ENCODE measurements at places on chromosomes 2 and 18. TPM values are rescaled to one million over a fixed set of nuclear protein-coding genes. Genes with fewer than 3 reads are reported as not detected.

CPO gene
- not detected for total RNA-seq

DNA sequence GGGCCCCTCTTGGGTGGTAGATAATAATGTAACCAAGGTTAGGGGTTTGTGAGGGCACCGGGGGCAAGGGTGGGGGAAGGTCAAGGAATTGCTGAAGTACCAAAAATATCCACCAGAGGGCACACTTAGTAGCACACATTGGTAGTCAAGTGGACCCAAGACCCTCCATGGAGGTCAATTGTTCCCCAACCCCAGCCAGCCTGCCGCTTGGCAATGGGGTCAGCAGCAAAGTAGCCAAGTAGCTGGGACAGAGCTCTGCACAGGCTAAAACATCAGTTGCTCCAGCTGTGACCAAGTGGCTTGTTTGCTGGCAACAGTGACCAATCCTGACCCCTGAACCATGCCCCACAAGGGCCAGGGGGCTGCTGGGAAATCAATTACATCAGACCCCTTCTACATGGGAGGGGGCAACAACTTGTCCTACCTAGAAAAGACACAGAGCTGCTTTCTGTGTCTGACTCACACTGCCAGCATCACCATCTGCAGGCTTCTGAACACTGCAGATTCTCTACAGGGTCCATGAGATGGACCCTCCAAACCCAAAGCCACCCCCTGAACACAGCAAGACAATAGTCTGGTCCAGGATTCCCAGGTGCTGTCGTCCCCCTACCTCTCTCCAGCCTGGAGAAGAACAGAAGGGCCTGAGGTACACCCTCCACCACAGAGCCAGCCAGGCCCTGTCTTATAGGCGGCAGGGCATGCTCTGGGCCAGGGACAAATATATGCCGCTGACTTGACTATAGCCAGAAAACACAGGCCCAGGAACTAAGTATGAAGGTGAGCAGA is 76.0 kb downstream of the EMX1 start:
- DNase-seq: peak; percentile 51

- no peak for DNase-seq
Measured at GRCh38 chr18:13696961-13697360, 29.4 kb downstream of the FAM210A start.

DNA sequence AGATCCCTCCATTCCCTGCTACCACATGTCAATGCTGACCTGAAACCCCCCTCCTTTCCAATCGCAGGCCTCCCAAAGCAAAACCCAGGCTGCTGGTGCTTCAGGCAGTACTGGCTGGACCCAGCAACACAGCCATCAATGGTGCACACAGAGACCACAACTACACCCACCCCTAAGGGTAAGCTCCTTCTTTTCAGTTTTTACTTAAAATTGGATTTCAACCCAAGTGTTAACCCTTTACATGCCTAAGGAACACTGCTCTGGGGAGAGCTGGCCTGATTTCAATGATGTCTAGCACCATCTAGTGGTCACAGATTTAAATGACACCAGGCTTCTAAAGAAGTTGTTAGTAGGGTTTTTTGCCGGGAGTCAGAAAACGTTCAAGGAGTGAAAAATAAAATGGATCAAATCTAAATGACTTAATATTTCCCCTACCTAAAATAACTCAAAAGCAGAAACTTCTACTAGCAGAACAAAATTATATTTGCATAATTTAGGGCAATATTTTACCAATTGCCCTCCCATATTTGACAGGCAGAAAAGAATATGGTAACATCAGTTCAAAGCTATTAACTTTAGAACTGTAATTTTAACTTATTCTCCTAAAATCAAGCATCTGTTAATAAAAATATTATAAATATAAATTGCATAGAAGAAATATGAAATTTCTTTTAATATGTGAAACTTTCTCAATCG is 24.6 kb downstream of the FECH start:
- DNase-seq: peak; percentile 15

DNA sequence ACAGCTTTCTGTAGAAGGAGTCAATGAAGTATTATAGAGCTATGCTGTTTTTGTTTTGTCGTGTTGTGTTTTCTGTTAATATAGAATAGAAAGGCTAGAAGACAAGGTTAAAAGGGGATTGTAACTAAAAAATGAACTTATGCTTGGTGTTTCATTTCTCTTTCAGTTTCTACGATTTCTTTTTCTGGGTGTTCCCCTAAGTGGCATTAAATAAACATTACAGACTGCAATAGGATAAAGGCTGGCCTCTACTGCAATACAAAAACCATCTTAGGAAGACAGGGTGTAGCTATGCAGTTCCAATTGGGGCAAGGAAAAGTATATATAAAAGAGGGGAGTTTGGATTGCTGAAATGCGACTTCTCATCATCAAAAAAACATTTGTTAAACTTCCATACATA is 1609.7 kb upstream of the ACVR2A start:
- DNase-seq: no peak

Measured in activated CD8-positive, alpha-beta T cell treated with anti-CD3 and anti-CD28 coated beads for 36 hours (primary cell).